ENCODE measurements at places on chromosomes 1 and 21.

GRCh38 chr1:45205910-45206721, at the start of gene ZSWIM5:
Gene ZSWIM5 (minus strand): TSS chr1:45206605. CDS start chr1:45206350, 255 bp downstream.
- DNase-seq: no peak

DNA sequence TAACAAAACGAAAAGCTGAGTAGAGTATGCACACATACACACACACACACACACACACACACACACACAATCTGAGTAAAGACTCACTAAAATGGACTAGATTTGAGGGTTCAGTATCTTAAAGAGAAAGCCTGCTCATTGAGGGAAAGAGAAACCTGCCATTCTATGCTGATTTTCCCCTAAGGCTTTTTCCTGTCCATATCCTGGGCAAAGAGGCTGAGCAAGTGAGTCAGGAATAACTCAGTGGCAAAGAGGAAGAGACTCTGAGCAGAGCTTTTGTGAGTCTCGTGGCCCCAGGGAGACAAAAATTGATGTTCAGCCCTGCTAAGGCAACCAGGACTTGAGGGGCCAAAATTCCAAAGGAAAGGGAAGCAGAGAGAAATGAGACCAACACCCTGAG, 37.3 kb upstream of the RUNX1 start:
- DNase-seq: no peak

DNA sequence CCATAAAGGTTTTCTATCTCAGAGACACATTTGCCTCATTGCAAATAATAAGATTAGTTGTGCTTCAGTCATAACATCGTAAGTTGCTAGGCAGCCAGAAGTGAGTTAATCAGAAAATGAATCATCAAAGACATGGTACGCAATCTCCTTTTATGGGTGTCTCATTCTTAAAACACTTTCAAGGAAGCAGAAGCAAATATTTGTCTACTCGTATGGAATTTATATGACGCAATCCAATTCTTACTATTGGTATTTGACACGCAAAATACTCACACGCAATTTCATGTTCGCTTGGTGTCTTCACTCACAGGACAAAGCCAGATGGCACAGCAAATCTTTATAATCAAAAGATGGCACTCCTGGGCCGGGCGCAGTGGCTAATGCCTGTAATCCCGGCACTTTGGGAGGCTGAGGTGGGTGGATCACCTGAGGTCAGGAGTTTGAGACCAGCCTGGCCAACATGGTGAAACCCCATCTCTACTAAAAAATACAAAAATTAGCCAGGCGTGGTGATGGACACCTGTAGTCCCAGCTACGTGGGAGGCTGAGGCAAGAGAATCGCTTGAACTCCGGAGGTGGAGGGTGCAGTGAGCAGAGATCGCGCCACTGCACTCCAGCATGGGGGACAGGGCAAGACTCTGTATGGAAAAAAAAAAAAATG, 56.4 kb downstream of the HLCS start:
- DNase-seq: peak; percentile 95

GRCh38 chr1:180343921-180344769, 114.1 kb downstream of the LHX4 start:
- DNase-seq: no peak

- no peak for DNase-seq
Observed at GRCh38 chr1:102593276-102593675, 515.0 kb downstream of the COL11A1 start.

DNA sequence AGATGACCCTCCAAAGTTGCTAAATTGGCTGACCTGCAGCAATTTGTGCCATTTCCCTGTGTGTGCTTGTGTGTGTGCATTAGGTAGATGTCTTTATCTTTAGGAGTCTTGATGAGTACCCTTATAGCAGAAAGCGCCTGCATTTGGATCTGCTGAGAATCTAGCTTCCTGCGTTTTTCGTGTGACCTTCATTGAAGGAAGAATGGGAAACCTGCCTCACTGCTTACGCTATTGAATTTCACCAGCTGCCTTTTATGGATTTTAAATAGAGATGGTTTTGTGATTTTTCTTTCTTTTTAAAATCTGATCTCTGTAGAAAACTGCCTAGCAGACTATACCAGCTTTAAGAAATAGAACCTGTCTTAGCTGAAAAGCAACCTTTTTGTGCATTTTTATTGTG, 124.5 kb downstream of the CACHD1 start:
- DNase-seq: no peak

DNA sequence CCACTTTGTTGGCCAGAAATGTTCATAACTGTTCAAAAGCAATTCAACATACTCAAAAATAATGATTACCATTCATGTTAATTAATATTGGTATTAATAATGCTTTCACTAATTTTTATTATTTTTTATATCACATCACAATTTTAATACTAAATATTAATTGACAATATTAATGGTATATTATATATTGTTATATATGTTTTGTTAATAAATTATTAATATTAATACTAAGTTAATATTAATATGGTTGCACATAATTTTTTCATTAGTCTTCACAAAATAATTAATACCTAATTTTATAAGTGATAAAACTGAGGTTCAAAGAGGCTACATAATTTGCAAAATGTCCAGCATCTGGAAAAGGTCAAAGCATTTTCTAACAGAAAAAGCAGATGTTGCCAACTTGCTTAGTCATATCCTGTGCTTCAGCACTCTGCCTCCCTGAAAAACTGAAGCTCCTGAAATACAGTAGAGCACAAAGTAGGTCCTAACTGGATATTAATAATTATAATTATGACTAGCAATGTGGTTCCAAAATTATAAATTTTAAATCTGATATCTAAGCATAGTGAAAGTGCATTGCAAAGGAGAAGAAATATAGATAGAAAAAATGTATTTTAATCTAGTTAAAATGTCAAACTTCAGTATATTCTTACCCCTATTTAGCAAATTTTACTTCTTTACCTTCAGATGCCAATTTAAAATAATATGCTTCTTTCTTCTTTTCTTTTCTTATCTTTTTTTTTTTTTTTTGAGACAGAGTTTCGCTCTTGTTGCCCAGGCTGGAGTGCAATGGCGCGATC, 123.2 kb upstream of the TNFSF4 start:
- peak; percentile 65 for DNase-seq

DNA sequence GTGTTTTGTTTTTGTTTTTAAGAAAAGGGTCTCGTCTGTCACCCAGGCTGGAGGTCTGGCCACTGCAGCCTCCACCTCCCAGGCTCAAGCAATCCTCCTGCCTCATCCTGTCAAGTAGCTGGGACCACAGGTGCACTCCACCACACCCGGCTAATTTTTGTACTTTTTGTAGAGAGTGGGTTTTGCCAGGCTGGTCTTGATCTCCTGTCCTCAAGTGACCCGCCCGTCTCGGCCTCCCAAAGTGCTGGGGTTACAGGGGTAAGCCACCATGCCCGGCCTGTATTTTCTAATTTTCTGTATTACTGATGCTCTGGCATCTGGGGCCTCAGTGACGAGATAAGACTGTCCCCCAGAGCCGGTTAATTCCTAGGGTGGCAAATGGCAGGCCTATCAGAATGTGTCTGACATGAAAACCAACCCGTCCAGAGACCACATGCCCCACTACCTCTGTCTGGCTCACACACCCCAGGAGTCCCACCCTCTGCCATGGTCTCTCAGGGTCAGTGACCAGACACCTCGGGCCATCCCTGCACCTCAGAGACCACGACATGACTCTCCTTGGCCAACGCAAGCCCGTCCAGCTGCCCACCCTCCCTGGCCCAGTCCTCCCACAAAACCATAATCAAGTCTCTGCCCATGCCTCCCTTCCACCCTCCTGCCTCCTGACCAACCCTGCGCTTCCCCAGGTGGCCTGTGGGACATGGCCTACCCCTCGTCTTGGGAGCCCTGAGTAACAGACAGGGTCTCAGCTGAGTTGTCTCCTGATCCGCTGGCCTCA, 12.5 kb downstream of the NPHP4 start:
- DNase-seq: no peak

GRCh38 chr1:108067884-108068540, 103.0 kb upstream of the VAV3 start:
- DNase-seq: no peak

DNA sequence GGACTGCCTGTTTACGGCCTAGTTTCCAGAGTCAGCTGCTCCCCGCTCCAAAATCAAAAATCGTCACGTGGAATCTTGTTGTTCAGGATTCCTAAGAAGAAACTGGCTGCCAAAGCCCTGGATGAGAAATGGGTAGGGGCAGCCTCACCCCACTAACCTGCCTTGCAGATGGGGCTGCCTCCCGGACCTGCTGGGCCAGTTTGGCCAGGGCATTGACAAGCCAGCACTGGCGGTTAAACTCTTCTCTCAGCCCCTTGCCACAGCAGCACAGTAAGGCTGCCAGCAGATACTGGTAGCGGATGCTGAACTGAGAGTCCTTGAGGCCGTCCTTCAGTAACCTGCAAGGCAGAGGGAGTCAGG, 31.6 kb upstream of the PPP1R15B start:
- no peak for DNase-seq

- no peak for DNase-seq
Observed at GRCh38 chr1:177748080-177748801, 221.6 kb downstream of the SEC16B start.

DNA sequence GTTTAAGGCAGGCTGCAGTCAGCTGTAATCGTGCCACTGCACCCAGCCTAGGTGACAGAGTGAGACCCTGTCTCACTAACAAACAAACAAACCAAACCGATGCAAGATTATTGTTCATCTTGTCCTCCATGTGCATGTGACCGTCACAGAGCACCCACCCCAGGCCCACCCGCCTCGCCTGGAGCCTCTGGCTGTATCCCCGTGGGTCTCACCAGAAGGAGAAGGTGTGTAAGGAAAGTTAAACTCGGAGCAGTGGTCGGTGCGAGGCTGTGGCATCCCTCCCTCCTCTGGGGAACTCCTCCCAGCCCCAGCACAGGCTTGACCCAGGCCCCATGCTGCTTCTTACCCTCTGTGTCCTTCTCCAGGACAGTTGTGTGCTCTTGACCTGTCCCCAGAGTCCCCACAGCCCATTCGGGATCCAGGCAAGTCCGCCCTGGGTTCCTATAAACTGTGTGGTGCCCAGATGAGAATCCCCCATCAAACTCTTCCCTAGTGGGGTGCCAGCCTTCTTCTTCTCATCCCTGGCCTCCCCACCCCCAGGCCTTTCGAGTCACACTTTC, 318.4 kb downstream of the AJAP1 start:
- no peak for DNase-seq

DNA sequence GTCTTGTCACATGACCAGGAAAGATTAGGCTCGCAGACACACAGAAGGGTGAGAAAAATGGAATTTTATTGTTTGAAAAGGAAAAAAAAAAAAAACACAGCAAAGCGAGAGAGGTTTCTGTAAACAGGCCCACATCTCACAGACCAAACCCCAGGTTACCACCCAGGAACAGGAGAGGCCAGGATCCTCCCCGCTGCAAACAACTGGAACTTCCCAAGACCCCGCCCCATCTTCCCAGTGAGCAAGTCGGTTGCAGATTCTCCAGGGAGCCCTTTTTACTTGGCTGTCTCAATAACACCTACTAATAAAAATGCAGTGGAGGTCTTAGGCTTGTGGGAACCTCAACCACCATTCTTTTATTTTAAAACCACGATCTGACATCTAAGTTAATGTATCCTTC, 84.7 kb upstream of the ETS2 start:
- DNase-seq: no peak

- DNase-seq: no peak
Observed at GRCh38 chr1:227417756-227418480, 99.6 kb upstream of the CDC42BPA start.

DNA sequence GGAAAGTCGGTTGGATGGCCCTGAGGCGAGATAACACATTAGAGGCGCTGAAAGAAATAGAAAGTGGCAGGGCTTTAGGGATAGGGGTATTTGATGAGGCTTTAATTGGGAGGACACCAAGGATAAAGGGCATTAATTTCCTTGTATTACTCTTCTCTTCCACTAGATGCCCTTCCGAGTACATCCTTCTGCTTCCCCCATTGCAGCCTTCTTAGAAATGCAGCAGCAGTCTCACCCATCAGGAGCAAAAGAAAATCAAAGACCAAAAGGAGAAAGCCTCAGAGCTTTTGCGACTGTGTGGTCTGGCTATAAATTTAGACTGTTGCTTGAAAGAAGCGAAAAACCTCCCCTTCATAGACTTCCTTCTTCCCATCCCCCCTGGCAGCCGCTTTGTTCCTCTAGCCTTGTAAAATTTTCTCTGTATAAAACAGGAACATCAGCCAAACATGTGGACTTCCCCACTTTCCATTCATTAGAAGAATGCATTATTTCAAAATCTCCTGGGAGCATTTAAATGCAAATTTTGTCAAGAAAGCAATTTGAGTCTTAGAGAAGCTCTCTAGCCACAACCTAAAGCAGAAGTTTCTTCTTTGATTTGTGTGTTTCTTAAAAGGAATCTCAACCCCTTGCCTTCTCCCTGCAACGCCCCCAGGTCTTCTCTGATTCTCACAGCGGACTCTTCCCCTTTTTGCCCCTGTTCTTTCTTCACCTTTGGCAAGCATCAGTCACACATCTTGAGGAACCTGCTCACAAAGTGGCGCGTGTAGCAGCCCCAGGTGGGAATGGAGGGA, 76.6 kb downstream of the NDUFS5 start:
- no peak for DNase-seq

DNA sequence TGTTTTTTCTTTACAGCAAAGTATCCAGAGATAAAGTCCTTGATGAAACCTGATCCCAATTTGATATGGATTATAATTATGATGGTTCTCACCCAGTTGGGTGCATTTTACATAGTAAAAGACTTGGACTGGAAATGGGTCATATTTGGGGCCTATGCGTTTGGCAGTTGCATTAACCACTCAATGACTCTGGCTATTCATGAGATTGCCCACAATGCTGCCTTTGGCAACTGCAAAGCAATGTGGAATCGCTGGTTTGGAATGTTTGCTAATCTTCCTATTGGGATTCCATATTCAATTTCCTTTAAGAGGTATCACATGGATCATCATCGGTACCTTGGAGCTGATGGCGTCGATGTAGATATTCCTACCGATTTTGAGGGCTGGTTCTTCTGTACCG, 6.5 kb downstream of the DEGS1 start:
- no peak for DNase-seq

- DNase-seq: no peak
Observed at GRCh38 chr1:183370399-183371058, 47.7 kb downstream of the NMNAT2 start.

DNA sequence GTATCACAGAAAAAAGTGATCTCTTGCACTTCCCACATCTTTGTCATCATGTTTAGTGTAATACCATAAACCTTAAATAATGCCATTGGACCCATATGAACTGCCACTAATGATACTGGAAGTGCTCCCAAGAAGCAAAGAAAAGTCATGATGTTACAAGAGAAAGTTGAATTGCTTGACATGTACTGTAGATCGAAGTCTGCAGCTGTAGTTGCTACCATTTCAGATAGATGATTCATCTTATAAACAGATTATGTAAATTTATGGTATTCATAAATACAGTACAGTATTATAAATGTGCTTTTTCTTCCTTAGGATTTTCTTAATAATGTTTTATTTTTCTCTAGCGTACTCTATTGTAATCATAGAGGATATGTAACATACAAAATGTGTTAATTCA, 30.1 kb upstream of the LAMC2 start:
- no peak for DNase-seq

- no peak for DNase-seq
Observed at GRCh38 chr1:78884685-78885452, 121.7 kb downstream of the ADGRL4 start.

DNA sequence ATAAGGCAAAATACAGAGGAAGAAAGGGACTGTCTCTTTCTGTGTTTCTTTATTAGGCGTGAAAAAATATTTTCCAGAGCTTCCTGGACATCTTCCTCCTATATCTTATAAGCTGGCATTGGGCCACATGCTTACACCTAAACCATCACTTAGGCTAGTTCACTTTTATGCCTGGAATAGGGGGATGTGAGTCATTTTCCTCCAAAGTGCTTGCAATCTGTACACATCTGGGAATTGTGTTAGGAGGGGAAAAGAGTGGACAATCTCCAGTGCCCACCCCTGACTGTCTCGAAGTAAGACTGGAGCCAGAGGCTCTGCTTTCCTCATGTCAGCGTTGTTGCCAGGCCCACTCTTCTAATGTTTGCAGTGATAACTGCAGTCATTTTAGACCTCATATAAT, 29.9 kb downstream of the GIPC2 start:
- DNase-seq: no peak
